Activated CD8-positive, alpha-beta memory T cell treated with anti-CD3 and anti-CD28 coated beads for 48 hours (primary cell): ENCODE measurements at places on chromosomes 1 and 21.

DNA sequence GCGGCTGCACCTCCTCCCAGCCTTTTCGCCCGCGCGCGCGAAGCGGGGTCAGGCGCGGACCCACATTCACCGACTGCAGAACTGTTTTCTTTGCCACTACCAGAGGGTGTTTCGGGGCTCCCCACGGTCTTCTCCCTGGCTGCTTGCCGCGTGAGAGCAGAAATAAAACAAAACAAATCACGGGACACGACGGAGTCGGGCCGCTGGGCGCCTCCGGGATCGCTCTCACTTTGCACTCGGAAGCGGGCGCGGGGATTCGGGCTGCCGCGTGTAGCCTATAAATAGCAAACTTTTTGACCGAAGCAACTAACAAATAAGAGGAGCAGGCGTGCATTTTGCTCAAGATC, 412.3 kb upstream of the ESRRG start:
- DNase-seq: no peak

GRCh38 chr1:109314795-109315194, 8.0 kb upstream of the MYBPHL start:
- DNase-seq: no peak

DNA sequence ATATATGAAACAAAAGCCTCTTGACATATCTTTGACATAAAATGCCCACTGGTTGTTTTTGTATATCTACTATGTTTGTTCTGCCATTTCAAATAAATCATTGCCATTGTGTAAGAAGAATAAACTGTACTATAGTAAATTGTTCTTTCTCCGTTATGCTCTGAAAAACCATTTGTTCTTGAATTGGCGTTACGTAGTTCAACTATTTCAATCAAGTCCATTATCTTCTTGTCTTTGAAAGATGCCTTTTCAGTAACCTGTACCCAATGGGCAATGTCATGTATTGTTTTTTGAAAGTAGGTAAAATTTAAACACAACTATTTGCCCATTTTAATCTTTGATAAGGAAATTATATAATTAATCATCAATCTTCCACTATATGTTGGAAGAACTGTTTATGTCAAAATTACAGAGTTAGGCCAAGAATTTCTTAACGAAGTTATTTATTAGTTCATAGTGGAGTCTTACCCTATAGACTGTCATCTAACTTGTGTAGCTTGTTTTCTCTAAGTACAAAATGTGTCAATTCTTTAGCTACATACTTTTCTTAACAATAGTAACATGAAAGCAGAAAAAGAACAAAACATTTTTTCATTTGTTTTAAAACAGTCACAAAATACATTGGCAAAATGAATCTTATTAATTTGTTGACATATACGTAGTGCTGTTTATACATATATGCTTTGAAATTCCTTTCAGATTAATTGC, 294.8 kb downstream of the PTPRC start:
- DNase-seq: no peak

- DNase-seq: no peak
Observed at GRCh38 chr1:193299038-193299437, 112.6 kb upstream of the B3GALT2 start.

DNA sequence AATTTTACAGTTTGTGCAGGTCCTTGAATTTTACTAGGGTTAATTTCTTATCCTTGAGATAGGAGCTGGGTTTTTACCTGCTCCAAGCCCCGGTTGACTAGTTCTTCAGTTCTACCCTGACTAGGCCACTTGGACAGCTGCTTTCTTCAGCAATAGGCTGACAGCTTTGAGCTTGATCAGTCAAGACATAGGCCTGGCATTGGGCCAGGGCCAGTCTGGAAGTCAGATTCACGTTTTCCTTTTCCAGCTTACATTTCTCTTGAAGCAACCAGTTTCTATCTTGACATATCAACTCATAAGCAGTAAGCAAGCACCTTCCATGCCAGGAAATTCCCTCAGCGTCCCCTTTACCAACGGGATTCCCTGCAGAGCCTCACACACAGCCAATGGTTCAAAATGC, 63.7 kb upstream of the AJAP1 start:
- no peak for DNase-seq

- no peak for DNase-seq
Observed at GRCh38 chr1:198846556-198846955, 207.7 kb downstream of the PTPRC start.

- DNase-seq: no peak
Observed at GRCh38 chr1:117599286-117600221, 6.3 kb upstream of the TENT5C start.

- no peak for DNase-seq
Observed at GRCh38 chr1:15696956-15697521, 12.9 kb downstream of the PLEKHM2 start.

DNA sequence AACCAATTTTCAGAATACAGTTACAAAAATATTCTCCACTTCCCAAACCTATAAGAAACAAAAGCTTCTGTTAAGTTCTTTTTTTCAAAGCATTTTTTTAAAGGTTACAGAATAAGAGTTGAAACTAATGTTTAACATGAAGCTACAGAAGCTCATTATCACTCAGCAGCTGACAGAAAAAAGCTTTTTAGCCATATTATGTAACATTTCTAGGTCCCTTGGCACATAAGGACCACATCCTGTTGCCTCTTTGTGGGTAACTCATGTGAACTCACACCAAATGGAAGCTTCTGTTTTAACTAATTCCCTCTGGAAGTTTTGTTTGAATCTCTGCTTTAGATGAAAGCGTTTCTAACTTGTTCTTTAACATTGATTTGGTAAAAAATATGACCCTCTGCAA, 242.5 kb upstream of the TMPRSS15 start:
- no peak for DNase-seq

DNA sequence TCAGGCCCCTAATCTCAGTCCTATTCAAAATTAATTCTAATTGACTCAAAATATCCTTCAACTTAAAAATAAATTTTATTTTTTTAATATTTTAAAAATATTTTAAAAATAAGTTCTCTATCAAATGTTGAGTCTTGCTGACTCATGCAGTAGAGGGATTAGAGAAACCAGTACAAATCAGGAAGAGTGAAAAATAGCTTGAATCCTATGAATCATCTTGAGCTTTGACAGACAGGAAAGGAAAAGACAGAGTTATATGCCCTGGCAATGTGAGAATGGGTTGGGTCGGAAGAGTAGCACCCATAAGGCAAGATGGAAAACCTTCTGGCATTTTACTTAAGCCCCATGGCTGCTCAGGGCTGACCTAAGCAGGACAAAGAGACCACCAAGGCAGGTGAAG, 346.6 kb upstream of the RUNX1 start:
- no peak for DNase-seq

- DNase-seq: no peak
Observed at GRCh38 chr21:38139380-38140168, 117.2 kb upstream of the KCNJ15 start.

DNA sequence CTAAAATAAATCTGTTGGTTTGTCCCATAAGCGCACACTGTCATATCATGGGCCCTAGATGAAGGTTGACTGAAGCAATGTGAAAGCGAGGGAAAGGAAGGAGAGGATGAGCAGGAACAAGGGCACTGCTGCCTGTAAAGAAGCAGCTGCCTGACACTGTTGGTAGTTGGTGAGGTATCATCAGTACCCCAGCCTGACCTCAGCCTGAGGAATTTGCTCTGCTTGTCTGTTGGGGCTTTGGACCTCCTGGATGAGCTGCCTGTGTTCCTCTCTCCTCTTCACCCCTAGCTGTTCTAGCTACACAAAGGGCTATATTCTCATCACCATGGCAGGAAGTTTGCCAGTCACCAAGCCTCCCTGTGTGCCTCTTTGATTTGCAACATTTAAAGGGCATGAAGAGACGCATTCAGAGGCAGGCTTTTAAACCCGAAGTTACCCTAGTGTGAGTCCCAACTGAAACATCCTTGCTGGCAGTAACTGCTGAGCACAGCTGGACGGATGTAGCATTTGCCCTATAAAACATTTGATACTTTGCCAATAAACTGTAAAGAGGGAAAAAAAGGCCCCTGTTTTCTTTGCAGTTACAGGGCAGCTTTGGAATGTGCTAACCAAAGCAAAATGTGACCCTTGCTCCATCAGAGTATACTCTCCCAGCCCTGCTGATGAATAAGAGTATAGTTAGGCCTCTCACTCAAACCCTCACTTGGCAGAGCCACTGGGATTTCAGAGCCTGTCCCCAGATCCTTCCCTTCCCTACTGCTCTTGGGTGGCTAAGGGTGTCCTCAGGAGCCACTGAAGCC, 22.2 kb upstream of the SPATA6 start:
- no peak for DNase-seq

GRCh38 chr1:218347723-218348627, 2.8 kb downstream of the TGFB2 start:
- DNase-seq: no peak

GRCh38 chr1:71001624-71002023, 46.0 kb downstream of the PTGER3 start:
- no peak for DNase-seq

- no peak for DNase-seq
Observed at GRCh38 chr1:184890539-184890973, 83.8 kb downstream of the NIBAN1 start.

DNA sequence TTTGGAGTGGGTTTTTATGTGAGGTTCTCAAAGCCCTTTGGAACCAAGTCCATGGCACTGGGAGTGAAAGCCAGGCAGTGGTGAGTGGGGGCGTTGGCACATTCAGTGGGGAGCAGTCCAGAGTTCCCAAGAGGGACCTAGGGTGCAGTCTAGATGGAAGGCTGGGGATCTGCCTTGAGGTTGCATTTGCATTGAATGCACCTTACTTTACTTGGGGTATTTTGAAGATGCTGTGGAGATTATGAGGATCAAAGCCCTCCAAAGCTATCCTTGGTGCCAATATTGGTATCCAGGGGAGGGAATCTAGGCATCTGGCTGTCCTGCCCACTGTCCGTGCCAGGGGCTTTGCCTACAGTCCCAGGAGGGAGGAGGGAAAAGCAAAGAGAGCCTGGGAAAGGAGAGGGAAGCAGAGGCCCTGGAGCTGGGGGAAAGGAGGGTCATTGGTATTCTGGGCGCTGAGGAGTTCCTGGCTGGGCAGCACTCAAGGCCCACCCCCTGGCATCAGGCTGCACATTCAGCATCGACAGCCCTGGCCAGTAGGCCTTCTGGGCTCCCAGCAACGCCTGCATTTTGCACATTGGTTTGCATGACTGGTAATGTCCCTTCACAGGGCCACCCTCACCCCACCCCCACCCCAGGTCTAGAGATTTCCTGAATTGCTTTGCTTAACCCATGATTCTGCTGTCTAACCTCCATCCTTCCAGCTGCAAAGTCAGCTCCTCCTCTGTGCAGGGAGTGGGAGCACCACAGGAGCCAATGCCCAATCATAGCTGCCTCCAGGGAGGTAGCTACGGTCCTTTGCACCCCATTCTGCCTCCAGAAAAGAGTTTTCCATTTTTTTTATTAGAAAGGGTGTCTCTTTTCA, 843 bp upstream of the BCAN start:
- DNase-seq: no peak

DNA sequence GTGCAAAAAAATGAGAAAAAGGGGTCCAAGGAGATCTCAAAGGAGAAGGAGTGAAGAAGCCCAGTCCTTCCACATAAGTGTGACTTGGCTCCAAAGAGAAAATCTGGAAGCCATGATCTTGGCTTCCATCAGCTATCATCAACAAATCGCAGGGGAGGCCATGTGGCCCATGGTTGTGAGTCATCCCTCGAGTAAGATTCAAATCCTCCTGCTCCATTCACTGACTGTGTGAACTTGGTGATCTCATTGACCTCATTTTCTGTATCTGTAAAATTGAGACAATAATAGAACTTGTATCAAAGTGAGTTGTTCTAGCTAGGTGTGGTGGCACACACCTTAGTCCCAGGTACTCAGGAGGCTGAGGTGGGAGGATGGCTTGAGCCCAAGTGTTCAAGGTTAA, 79.1 kb upstream of the OLIG2 start:
- DNase-seq: no peak

- DNase-seq: no peak
Observed at GRCh38 chr21:25581582-25581981, 25.7 kb downstream of the MRPL39 start.
